ENCODE measurements at places on chromosomes 3 and 15. TPM values are rescaled to one million over a fixed set of nuclear protein-coding genes. Genes with fewer than 3 reads are reported as not detected.

The P2RY1 gene
- 20.5 TPM for total RNA-seq

The SPPL2A gene
- 52.8 TPM for total RNA-seq

The DLEC1 gene
- 0.08 TPM for total RNA-seq

The PLS1 gene
- total RNA-seq: 12.5 TPM

The ECE2 gene
- not detected for total RNA-seq

The DYNLT2B gene
- 14.6 TPM for total RNA-seq

The AMIGO3 gene
- total RNA-seq: not detected

The CAND2 gene
- total RNA-seq: 1.1 TPM

The SHF gene
- total RNA-seq: 1.6 TPM

The C2CD4A gene
- 0.44 TPM for total RNA-seq
